Cardiac ventricle fibroblast (primary cell): ENCODE measurements at places on chromosomes 6 and 20. TPM values are rescaled to one million over a fixed set of nuclear protein-coding genes. Genes with fewer than 3 reads are reported as not detected.

The SCGN gene
- 1.1 and 1.3 TPM in 2 replicates for total RNA-seq

The HRH3 gene
- not detected in 2 replicates for total RNA-seq

The EBF4 gene
- 0.49 and 0.69 TPM in 2 replicates for total RNA-seq

The TRIM26 gene
- 25.2 and 33.3 TPM in 2 replicates for total RNA-seq

The SIRPG gene
- total RNA-seq, result not detected in 2 replicates

The TENT5A gene
- total RNA-seq, result 23.4 and 31.5 TPM in 2 replicates

The GSTA2 gene
- not detected in 2 replicates for total RNA-seq

The FRK gene
- total RNA-seq, result 1.4 and 1.8 TPM in 2 replicates

The MICB gene
- total RNA-seq, result 2.2 and 5.1 TPM in 2 replicates

The BRD2 gene
- 112 and 121 TPM in 2 replicates for total RNA-seq

The UCKL1 gene
- 9.9 and 12.8 TPM in 2 replicates for total RNA-seq

The TOX2 gene
- total RNA-seq, result 1.9 and 5.0 TPM in 2 replicates

The TAF4 gene
- 7.1 and 17.7 TPM in 2 replicates for total RNA-seq

The GINS1 gene
- total RNA-seq, result 0.88 and 1.2 TPM in 2 replicates

The GFRAL gene
- not detected in 2 replicates for total RNA-seq

The VGLL2 gene
- total RNA-seq, result not detected in 2 replicates

The GPX5 gene
- not detected in 2 replicates for total RNA-seq

The TNFRSF6B gene
- total RNA-seq, result 2.5 and 3.1 TPM in 2 replicates

The BPI gene
- total RNA-seq, result not detected in 2 replicates

The TMEM244 gene
- total RNA-seq, result not detected in 2 replicates

The TP53TG5 gene
- total RNA-seq, result not detected in 2 replicates

The HLA-DQA1 gene
- not detected in 2 replicates for total RNA-seq

The ZNF391 gene
- 0.73 and 4.2 TPM in 2 replicates for total RNA-seq
